ENCODE measurements at places on chromosomes 6 and 20.

GRCh38 chr6:33192671-33193602 lies 670 bp upstream of the COL11A2 start:
- no peak for DNase-seq

DNA sequence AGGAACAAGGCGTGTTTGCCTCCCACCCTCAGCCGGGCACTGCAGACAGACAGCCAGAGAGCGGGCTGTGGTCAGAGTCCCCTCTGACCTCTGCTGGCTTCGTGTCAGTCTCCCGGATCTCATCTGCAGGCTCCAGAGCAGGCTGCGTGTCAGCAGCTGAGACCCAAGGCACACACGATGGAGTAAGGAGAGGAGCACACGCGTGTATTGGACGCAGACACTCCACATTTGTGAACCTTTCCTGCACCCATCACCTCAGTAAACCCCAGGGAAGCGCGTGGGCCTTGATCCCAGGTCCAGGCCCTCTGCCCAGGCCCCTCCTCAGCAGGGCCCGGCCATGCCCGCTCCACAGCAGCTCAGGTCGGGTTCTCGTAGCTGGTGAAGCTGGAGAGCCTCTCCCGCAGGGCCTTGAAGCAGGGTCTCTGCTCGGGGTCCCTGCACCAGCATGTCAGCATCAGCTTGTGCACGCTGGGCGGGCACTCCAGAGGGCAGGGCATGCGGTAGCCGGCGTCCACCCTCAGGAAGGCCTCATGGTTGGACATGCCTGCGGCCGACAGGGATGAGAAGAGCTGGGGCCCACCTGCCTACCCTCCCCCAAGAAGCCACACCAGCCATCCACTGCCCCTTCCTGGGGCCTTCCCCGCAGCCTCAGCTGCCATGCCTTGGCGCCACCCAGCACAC lies 7.9 kb downstream of the PTK6 start:
- no peak for DNase-seq

GRCh38 chr6:77543601-77544000 lies 80.3 kb upstream of the HTR1B start:
- DNase-seq = no peak

- no peak for DNase-seq
These were observed 6.8 kb upstream of the SPATS1 start for GRCh38 chr6:44335631-44336030.

DNA sequence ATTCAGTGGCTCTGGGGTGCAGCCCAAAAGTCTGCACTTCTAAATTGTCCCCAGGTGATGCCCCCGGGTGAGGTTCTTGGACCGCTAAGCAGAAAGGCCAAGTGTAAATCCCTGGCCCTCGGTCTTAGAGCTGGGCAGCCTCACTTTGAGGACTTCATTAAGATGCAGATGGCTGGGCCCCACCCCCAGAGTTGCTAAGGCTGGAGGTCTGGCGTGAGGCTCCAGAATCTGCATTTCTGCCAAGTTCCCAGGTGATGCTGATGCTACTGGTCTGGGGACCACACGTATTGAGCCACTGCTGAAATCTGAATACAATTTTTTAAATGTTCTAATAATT lies 735 bp upstream of the SLC23A2 start:
- no peak for DNase-seq

GRCh38 chr6:153957394-153957793 lies 81.6 kb upstream of the OPRM1 start:
- DNase-seq = no peak

GRCh38 chr20:21511485-21511849 lies 2.4 kb downstream of the NKX2-2 start:
- no peak for DNase-seq
